ENCODE measurements at places on chromosomes 12 and 14.

DNA sequence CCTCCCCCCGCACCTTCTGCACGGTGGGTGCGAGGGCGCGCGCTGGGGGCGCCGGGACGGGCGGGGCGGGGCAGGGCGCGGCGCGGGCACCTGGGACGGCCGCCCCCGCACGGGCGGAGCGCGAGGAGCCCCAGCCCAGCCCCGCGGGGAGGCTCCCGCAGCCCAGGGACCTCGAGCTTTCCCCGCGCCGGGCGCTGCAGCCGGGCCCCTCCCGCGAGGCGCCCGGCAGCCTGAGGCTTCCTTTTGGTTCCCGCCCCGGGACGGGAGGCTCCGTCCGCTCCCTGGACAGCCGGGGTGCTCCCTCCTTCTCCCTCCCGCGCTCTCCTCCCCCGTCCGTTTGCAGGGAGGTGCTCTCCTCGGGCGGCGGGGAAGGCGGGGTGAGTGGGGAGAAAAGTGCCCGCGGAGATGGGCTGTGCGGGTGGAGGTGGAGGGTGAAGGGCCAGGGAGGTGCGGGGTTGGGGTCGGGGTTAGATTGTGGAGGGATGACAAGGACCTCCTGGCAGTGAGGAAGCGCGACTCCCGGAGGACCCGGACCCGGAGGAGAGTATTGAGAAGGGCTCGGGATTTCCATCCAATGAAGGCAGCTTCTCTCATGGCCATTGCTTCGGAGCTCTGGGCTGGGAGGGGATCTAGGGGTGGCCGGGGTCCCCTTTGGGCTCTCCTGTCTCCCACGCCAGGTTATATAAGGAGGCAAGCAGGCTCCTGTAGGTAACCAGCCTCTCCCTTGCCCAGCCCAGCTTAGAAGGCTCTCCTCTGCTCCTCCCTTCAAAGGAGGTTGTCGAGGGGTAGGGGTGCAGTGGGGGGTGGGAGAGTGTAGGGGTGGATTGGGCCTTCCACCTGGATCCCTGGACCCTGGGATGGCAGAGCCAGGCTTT, 645 bp downstream of the JDP2 start:
- DNase-seq: peak; percentile 40

- DNase-seq: peak; percentile 78
These were observed 2.0 kb downstream of the SIX1 start for GRCh38 chr14:60647081-60647836.

DNA sequence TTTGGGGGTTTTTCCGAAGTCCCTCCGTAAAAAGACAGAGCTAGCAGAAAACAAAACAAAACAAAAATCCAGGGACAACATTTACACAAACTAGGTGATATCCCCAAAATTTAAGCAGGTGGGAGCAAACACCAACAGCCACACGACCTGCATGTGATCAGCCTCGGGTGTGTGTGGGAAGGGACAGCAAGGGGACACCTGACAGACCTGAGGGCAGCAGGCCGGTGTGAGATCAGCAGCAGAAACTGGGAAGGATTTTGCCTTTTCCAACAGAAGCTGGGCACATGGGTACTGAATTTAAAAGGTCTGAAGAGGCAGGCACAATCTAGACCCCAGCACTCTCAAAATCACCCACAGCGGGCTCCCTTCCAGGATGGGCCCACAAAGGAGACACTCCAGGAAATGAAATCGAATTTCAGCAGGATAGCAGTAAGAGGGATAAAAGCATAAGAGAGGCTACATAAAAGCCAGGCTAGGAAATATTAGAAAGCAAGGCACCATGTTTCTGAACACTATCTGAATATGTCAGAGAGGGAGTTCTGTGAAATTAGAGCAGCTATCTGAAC, 36.5 kb upstream of the SELPLG start:
- no peak for DNase-seq

DNA sequence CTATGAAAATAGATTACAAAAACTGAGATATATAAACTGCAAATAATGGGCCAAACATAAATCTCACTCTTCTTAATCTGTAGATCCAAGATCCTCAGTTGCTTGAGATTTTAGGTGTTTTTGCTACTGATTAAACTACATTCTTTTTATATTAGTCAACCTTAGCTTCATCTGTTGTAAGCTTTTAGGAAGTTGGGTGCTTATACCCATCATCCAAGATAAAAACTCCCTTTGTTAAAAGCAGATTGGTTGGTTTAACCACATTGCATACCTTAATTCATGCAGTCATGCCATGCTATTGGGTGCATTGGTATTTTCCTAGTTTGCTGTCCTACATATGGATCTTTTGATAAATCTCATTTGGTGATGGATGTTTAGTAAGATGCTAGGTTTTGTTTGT, 46.2 kb upstream of the DIP2B start:
- DNase-seq: peak; percentile 42

- peak; percentile 46 for DNase-seq
These were observed 513 bp downstream of the BCAT1 start for GRCh38 chr12:24948420-24948756.

- DNase-seq: no peak
These were observed 69.3 kb downstream of the RIN3 start for GRCh38 chr14:92582706-92583452.

- peak; percentile 90 for DNase-seq
These were observed 20.4 kb downstream of the FOS start for GRCh38 chr14:75299059-75299458.

- DNase-seq: no peak
These were observed 925 bp upstream of the MIPOL1 start for GRCh38 chr14:37196604-37197420.

DNA sequence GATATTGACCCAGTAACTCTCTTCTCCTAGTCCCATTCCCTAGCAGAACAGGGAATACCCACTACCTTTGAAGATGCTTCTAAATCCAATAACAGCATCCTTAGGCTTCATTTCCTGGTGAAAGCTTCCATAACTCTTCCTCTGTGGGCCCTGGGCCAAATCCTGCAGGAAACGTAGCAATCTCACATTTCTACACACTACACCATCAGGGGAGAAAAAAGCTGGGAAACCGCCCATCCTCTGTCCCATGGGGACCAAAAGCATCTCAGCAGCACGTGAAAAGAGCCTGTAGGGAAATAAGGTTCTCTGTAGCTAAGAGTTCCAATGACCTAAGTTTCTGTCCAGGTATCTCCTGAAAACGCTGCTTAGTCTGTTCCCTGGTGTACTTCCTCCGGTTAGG, 340.2 kb downstream of the DPF3 start:
- DNase-seq: no peak

GRCh38 chr12:107484941-107485340, 200.7 kb upstream of the PWP1 start:
- no peak for DNase-seq

DNA sequence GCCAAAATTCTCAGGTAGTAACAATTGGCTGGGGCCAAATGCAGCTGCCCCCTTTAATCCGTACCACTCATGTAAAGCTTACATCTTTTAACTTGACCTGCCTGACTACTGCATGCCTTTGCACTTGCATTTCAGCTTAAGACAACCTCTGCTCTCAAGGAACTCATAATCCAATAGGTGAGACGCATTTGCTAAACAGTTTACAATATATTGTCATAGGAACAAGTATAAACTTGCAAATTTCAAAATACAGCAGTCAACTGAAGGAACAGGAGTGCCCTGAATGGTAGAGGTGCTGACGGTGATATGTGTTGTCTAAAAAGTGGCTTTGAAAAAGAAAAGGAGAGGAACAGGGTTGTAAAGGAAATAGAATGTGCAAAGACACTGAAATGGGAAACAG, 3.6 kb upstream of the BRMS1L start:
- DNase-seq: no peak

DNA sequence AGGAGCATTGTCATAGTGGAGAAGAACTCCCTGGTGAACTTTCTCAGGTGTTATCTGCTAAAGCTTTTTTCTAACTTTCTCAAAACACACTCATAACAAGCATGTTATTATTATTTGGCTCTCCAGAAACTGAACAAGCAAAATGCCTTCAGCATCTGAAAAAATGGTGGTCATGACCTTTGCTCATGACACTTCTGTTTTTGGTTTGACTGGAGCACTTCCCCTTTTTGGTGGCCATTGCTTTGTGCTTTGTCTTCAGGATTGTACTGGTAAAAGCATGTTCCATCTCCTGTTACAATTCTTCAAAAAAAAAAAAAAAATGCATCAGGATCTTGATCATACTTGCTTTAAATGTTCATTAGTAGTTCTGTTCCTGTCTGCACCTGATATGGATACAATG, 1241.6 kb upstream of the USP15 start:
- DNase-seq: no peak

DNA sequence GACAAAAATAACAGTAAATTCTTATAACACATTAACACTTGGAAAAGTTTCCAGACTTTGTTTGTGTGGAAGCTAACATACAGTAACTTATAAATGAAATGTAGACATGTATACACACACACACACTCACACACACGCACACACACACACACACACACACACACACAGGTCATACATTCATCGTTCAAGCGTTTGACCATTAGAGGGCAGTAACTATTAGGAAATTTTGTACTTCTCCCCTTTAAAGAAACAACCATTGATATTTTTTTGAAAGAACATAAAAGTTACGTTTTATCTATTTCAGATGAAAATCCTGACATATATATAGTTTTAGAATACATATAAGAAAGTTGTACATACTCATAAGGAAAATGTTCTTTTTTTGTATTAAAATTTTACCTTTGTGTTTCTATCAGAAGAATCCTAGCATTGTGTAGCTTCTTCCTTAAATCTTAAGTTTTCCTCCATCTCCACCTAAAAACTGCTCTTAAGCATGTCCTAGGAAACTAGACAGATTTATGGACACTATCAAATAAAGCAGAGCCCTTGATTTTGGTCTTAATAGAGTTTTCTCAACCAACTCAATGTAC, 29.0 kb downstream of the PTPRQ start:
- peak; percentile 83 for DNase-seq

DNA sequence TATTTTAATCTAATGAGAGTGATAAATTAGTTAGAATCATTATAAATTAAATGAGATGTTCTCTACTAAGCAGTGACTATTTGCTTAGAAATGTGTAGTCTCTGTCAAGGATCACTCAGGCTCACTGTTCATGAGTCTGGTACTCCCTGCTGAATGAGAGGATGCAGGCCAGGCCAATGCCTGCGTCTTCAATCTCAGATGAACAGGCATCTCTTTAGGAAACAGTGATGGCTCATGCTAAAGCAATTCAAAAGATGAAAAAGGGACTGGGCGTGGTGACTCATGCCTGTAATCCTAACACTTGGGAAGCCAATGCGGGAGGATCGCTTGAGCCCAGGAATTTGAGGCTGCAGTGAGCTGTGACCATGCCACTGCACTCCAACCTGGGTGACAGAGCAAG, 106.8 kb downstream of the ZFC3H1 start:
- peak; percentile 89 for DNase-seq

DNA sequence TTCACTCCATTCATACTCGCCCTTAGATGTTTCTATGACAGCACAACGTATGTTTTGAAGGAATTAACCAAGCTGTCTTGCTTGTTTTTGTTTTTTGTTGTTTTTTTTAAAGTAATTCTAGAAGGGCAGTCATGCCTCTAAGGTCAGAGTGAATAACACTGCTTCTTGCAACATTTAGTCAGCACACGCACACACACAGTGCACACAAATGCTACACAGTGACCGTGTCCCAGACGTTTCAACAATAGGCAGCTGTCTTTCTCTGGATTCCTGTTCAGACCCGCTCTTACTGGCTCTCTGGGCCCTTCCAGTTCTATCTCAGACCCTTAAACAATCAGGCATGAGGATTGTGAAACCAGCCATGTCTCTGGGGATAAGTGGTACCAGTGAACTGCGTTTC, 351.0 kb upstream of the FKBP4 start:
- no peak for DNase-seq

DNA sequence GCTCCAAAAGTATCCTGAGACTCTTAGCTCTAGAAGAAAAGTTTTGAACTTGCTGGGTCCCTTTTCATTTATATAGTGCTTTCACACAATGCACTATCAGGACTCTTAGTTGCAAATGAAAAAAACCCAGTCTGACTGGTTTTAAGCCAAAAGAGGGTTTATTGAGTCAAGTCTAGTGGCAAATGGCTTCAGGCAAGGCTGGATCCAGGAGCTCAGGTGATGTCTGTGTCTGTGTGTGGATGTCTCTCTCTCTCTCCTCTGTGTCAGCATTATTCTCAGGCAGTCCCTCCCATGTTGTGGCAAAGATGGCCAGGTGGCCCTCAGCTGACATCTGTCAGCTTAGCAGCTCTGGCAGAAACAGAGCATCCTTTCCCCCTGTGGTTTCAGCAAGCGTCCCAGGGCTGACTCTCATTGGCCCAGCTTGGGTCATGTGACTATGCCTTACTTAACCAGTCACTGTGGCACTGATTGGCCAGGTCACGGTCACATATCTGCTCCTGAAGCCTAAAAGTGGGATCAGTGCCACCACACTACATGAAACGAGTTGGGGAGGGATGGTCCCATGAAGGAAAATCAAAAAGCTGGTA, 6.2 kb downstream of the TMEM120B start:
- DNase-seq: no peak

- peak; percentile 45 for DNase-seq
These were observed 65.8 kb upstream of the SLC8A3 start for GRCh38 chr14:70254476-70254961.

- DNase-seq: peak; percentile 42
These were observed 70.4 kb downstream of the RPL10L start for GRCh38 chr14:46581036-46581671.

- DNase-seq: no peak
These were observed 9.2 kb upstream of the CYP46A1 start for GRCh38 chr14:99674776-99675381.

- no peak for DNase-seq
These were observed 119.7 kb downstream of the SLC25A47 start for GRCh38 chr14:100442498-100443490.

DNA sequence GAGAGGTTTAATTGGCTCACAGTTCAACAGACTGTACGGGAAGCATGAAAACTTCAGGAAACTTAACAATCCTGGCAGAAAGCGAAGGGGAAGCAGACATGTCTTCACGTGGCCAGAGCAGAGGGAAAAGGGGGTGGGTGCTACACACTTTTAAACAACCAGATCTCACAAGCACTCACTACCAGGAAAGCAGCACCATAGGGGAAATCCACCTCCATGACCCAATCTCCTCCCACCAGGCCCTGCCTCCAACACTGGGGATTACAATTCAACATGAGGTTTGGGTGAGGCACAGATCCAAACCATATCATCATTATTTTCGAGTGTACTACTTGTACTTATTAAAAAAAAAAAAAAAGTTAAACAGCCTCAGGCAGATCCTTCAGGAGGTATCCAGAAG, 29.9 kb downstream of the RXYLT1 start:
- DNase-seq: no peak

DNA sequence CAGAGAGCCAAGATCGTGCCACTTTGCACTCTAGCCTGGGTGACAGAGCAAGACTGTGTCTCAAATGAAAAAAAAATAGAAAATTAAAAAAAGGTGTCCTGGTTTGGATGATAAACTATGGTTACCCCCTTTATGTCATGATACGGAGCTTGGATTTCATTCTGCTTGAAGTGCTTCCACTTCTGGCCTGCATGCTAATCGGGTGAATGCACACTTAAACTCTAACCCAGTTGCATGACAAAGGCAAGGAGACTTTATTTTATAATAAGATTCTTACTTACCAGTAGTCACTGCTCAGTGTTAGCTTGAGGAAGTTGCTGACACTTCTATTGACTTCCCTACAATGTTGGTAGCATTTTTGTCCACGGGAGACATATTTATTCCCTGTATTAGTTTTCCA, 24.3 kb downstream of the CFAP54 start:
- no peak for DNase-seq

Data from iris pigment epithelial cell (primary cell).